ENCODE measurements at places on chromosomes 6 and 20. TPM values are rescaled to one million over a fixed set of nuclear protein-coding genes. Genes with fewer than 3 reads are reported as not detected.

SEC23B gene
- 15.1 TPM for polyA plus RNA-seq

CRISP3 gene
- 0.65 TPM for polyA plus RNA-seq

SIRPA gene
- polyA plus RNA-seq: 27.8 TPM

MDFI gene
- 20.6 TPM for polyA plus RNA-seq

Measured in urinary bladder (tissue), 4 donors.